ENCODE measurements at places on chromosomes 1 and 21.

- DNase-seq, result no peak
Measured at GRCh38 chr1:172699111-172699510, 40.2 kb downstream of the FASLG start.

DNA sequence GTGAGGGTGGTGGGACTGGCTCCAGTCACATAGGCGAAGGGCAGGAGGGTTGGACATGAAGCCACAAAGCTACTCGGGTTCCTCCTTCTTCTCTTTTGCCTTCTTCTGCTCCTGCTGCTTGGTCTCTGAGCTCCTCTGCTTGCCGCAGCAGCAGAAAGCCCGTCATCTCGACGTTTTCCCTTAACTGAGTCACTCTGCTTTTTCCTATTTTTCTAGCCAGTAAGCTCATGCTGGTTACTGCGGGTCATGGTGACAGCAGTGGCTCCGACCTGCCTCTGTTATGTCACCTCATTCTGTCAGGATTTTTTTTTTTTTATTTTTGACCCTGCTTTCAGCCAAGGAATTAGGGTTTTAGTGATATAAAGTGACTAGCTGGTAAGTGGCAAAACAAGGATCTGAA lies 2.6 kb upstream of the FMOD start:
- no peak for DNase-seq

DNA sequence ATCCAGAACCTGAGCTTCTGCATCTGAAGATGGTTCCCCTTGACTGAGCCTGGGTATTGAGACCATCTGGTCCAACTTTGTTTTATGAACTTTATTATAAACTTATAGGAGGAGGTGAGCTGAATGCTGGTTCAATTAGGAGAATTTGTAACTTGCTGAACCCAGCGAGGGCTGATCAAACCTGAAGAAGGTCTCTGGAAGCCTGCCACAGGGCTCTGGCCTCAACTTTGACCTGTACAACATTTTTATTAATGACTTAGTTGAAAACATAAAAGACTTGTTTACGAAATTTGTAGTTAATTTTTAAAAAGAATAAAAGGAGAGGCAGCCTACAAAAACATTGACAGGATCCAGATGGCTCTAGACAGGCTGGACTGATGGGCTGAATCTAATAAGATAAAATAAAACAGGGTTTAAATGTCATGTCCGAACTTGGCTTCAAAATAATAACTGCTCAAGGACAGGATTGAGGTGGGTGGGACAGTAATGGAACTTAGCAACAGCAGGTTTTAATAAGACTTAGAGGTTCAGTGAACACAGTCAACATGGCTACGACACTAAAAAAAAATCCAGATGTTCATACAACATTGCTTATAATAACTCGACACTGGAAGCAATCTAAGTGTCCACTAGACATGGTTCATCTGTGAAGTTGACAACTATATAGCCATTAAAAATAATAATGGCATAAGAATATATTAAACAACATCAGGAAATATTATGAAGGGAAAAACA lies 53.4 kb upstream of the GJB5 start:
- no peak for DNase-seq

DNA sequence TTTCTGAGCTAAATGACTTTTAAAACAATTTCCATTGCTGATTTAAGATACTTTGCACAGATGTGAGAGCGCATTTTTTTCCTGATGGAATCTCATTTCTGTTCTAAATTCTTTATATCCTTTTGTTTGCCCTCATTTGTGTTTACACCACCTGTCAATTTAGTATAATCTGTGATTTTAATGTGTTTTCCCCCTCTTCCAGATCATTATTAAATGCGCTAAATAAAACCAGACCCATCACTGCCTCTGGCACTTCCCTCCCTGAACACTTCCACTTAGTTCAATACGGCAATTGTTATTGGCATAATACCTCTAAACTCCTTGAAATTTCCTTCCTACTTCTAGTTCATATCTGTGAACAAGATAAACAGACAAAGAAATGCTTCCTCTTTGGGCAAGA lies 186.9 kb upstream of the ADGRL2 start:
- DNase-seq, result no peak

GRCh38 chr1:20074055-20074724 lies 4.2 kb downstream of the PLA2G5 start:
- DNase-seq, result no peak
